Lung (tissue), 17 donors: ENCODE measurements at places on chromosomes 4 and X.

GRCh38 chrX:111052478-111052877, 43.5 kb upstream of the PAK3 start:
- DNase-seq, result no peak

DNA sequence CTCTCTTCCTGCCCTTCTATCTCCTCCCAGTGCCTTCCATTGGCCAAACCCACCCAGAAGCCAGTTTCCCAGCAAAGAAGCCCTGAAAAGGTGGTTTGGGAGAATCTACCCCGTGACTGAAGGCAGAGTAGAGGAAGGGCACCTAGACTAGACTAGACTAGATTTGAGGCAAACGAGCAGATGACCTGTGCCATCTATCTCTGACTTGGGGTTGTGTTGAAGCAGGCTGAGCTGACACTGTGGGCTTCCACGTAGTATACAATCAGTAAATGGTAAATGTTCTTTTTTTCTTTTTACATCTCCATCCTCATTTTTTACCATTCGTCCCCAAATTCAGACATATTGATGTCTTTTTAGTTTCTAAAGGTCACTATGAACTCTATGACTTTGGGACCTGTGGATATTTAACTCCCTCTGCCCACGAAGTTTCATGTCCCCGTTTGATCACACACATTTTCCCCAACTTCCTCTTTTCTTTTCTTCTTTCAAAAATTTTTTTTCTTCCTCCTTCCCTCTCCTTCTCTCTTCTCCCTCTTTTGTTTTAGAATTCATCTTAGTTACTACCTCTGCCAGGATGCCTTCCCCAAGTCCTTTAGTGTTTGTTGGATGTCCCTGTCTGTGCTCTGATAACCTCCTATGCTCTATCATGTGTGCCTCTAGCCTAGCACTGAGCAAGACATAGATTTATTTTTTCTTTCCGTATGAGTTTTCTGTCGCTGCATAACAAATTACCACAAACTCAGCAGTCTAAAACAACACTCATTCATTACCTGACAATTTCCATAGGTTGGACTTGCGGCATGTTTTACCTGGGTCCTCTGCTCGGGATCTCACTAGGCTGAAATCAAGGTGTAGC, 6.2 kb upstream of the AFF1 start:
- no peak for DNase-seq

GRCh38 chrX:80917919-80918318, 108.2 kb upstream of the BRWD3 start:
- DNase-seq, result no peak

GRCh38 chr4:133799717-133800315, 401.8 kb downstream of the PABPC4L start:
- DNase-seq, result peak; percentile 3

GRCh38 chr4:8311101-8312068, 41.8 kb downstream of the HTRA3 start:
- no peak for DNase-seq

GRCh38 chrX:20481632-20482031, 214.9 kb upstream of the RPS6KA3 start:
- no peak for DNase-seq

GRCh38 chrX:136194536-136194935, 47.2 kb downstream of the FHL1 start:
- DNase-seq, result no peak

GRCh38 chr4:177012918-177013545, 220.3 kb upstream of the VEGFC start:
- DNase-seq, result no peak

- no peak for DNase-seq
These were observed 254.8 kb downstream of the PCDH10 start for GRCh38 chr4:133403913-133404312.

DNA sequence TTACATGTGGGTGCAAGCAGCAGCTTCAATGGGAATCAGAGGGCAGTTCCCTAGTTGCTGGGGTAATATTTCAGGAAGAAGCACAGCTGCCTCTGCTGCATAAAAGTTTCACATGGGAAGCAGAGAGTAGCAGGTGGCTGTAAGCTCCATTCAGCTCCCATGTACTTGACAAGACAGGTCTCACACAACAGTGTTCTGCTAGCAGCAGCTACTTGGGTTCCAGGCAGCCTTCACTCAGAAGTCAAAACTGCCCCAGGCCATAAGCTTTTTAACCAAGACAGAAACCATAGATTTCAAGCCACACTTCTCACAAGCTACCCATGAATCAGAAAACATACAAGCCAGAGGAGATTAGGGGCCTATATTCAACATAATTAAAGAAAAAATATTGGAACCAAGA, 41.4 kb upstream of the SPIN2A start:
- DNase-seq, result no peak

GRCh38 chr4:184387351-184387750, 87.0 kb downstream of the IRF2 start:
- DNase-seq, result no peak

GRCh38 chr4:172881645-172882044, 287.0 kb upstream of the GALNT7 start:
- DNase-seq, result no peak

GRCh38 chr4:53601251-53601764, 10.0 kb upstream of the LNX1 start:
- no peak for DNase-seq

DNA sequence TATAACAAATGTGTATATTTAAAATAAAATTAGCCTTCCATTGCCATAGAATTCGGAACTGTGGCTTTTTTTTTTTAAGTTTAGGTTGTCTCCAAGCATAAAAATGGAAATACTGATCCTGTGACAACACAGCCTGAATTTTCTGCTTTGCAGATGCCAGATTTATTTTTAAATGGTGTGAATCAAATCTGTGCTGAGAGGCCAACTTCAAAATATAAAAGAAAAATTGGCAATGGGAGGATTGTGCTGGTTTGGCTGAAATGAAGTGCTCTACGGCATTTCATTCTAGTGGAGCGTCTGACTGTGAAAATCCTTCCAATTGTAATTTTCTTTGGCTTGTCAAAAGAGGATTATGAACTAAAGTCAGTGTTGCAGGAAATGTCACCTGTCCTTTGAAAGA, 580.3 kb upstream of the ZFP42 start:
- DNase-seq, result no peak

- DNase-seq, result no peak
These were observed 67.3 kb downstream of the SPRY1 start for GRCh38 chr4:123463869-123464268.

DNA sequence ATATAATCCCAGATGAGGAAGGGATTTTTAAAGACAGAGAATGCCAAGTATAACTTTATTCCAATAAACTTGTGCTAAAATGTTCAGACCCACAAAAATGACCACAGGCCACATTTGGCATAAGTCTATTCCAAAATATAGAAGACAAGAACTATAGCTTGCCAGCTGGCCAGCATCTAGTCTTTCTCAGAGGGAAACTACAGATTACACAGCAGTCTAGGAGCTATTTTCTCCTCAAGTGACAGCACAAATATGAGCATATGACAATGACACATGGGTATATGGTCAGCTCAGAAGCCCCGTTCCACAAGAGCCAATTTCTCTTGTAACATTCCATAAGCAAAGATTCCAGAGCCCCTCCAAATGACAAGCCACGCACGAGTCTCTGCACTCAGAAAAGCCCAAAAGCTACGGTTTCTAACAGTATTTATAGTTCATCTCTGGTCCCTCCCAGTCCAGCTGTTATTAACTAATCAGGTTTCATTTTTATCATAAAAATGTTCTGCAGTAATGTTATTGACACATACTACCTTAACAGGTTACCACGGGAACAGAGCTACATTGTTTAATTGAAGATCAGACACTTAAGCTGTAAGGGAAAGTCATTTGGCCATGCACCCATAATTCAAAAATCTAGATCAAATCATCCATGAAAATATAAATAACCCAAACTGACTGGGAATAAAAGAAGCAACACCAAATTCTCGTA, 70.3 kb downstream of the RAB28 start:
- peak; percentile 34 for DNase-seq

DNA sequence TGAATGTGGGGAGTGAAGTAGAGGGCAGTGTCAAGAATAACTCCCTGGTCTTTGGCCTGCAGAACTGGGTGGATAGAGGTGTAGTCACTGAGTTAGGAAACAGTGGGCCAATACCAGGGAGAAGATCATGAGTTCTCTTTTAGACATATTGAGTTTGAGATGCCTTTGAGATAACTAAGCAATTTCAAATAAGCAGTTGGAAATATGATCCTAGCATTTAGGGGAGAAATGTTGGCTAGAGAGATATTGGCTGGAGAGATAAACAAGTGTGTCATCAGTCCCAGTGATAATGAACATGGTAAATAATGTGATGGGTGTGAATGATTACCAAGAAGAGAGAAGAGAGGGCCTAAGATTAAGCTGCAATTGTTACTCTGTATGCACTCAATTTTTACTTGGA, 95.3 kb upstream of the HPRT1 start:
- no peak for DNase-seq

GRCh38 chr4:150070464-150071170, 7.6 kb upstream of the DCLK2 start:
- DNase-seq, result no peak

- DNase-seq, result no peak
These were observed 213.8 kb upstream of the LDB2 start for GRCh38 chr4:17112292-17112659.

DNA sequence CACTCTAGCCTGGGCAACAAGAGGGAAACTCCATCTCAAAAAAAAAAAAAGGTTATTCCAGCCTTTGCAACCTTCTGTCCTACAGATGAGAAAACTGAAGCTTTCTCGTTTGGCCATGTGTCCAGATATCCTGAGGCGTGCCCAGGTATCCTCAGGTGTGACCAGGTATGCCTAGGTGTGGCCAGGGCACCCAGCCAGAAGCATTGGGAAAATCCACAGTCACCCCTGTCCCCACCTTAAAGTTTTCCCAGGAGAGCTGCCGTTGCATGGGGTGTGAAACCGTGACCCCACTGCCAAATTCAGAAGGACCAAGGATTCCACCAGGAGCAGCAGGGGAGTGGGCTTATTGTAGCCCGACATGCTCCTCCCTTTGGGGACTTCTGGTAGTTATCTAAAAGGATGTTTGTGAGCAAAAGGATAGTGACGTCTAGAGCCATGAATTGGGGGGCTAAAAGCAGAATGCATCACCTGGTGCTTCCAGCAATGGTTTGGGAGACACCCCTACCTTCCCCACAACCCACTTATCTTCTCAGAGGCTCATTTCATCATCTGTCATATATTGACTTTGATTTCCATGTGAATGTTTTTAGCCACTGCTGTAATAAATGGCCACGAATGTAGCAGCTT, 4.0 kb upstream of the DHRSX start:
- DNase-seq, result no peak
